ENCODE measurements at places on chromosomes 7 and 10.
A peak's percentile ranks its signal among the peaks of the same experiment; 100 is the strongest.

DNA sequence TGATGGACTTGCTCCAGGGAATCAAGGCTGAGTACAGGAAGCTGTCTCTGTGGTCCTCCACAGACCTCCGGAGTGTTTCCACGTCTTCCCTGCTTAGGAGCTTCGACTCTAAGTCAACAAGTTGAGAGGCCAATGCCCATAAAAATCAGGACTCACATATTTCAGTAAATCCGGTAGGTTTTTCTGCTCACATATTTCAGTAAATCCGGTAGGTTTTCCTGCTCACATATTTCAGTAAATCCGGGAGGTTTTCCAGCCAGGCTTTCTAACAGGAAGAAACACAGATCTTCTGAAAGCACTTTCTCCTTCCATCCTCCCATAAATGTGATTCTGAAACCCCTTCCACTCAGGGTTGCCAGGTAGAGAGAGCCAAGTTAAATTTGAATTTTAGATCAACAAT lies 340.1 kb upstream of the SHH start:
- DNase-seq: no peak

- DNase-seq: no peak
Measured at GRCh38 chr7:25454020-25454419, 225.7 kb upstream of the NPVF start.

DNA sequence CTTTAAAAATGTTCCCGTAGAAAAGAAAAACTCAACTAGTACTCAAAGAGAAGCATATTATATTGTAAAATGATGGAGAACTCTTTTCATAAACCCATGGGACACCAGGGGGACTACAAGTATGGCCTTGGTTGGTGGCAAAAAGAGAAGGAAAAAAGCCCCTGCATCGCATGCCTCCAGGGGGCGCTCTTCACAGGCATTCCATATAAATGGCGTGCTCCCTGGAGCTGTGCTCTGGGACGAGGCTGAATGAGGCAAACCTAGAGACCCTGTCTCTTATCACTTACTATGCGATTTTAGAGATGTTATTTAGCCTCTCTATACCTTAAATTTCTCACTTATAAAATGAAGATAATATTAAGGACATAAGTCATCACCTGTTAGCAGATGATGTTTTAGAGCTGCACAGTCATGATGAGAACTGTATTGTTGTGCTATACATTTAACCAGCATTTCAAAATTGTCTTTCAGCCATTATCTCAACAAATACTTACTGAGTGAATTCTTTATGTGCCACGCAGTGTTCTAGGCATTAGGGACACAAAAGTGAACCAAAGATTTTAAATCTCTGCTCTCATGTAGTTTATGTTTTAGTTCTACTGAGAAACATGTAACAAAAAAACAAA lies 105.8 kb downstream of the ARHGAP21 start:
- peak; percentile 17 for DNase-seq

DNA sequence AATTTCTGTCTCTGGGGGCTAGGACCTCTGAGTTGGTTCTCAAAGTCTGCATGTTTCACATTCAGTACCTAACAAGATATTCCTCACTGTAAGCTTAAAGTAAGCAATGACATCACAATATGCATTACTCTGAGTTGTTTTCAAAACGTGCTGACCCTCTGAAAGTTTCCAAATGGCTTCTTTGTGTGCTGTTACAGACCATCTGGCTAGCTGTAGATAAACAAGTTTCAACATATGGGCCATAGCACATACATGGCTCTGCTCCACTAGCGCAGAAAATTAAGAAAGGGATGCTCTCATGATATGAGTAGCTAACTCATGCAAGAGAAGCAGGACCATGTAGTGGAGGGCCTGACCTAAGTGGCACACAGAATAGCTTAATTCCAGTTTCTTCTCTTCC lies 119.0 kb downstream of the HTR7 start:
- no peak for DNase-seq
